Fibroblast of lung (primary cell): ENCODE measurements at places on chromosomes 4 and X.

GRCh38 chr4:36172656-36173055 is 71.7 kb downstream of the ARAP2 start:
- DNase-seq: no peak

DNA sequence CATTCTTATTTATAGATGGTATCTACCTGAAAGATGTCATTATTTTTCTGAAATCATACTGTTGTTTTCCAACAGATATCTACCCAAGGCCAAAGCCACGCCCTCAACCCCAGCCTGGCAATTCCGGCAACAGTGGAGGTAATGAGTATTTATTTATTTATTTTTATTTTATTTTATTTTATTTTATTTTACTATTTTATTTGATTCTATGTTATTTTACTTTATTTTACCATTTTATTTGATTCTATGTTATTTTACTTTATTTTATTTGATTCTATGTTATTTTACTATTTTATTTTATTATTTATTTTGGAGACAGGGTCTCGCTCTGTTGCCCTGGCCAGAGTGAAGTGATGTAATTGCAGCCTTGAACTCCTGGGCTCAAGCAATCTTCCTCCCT is 37.7 kb downstream of the XG start:
- DNase-seq: no peak

- DNase-seq: no peak
Measured at GRCh38 chrX:53004811-53005210, 43.8 kb upstream of the GPR173 start.

DNA sequence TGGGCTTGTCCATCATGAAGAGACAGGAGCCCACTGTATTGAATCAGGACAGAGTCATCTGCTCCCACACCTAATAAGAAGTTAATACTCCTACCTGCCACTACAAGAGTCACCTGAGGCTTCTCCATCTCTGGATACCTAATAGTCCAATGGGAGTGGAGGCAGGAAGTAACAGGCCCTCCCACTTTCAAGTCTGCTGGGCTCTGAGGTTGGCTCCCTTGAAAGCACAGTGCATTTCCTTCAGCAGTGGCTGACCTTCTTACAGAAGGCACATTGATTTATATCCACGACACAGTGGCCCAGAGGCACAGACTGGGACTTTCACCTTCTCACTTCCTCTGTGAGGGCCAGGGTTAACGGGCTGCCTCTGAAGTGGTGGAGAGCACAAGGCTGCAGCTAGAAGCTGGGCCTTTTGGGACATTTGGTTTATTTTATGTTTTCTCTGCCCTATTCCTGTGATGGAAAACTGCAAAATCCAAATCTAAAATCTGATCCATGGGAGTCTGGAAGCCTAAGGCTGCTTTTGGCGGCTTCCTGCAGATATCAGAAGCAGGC is 38.1 kb downstream of the FRG2 start:
- no peak for DNase-seq

GRCh38 chr4:121228848-121229247 is 64.7 kb upstream of the TNIP3 start:
- no peak for DNase-seq

GRCh38 chr4:174099712-174100111 is 183.8 kb downstream of the FBXO8 start:
- no peak for DNase-seq

DNA sequence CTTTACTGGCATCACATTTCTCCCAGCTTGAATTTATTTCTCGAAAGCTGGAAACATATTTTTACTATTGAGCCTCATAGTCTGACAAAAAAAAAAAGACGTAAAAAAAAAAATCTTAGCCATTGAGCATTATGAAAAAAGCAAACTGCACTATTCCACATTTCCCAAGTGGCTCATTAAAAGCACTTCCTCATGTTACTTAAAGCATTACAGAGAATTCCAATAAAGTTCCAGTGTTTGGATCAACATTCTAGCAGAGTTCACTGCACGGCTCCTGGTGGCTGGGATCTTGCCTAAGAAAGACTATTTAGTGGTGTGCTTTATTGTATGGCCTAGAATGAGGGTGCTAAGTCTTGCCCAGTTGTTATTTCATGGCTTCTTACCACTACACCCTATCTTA is 476.2 kb downstream of the PPARGC1A start:
- no peak for DNase-seq
